ENCODE measurements at places on chromosomes 4 and X. TPM values are rescaled to one million over a fixed set of nuclear protein-coding genes. Genes with fewer than 3 reads are reported as not detected.

DNA sequence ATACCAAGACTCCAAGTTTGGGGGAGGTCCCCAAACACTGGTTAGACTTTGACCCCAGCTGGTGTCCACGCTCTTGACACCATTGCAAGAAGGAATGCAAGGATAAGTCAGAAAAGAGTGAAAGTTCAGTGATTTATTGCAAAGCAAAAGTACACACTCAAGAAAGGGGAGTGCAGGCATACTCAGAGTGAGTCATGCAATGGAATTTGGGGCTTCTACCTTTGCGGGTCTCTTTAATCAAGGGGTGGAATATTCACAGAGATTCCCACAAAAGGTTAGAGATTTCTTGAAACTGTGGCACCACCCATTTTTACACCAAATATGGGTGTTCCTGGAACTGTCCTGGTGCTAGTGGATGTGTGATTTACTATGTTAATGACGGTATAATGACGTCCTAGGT is 5.2 kb upstream of the SMIM10L2A start:
- DNase-seq = no peak

- DNase-seq = no peak
Measured at GRCh38 chrX:42415636-42416035, 362.3 kb downstream of the PPP1R2C start.

NSUN7 gene
- 1.2 TPM for polyA plus RNA-seq

FATE1 gene
- 0.13 TPM for polyA plus RNA-seq

Data from urinary bladder (tissue), 4 donors.